ENCODE measurements at places on chromosomes 7 and 10.

DNA sequence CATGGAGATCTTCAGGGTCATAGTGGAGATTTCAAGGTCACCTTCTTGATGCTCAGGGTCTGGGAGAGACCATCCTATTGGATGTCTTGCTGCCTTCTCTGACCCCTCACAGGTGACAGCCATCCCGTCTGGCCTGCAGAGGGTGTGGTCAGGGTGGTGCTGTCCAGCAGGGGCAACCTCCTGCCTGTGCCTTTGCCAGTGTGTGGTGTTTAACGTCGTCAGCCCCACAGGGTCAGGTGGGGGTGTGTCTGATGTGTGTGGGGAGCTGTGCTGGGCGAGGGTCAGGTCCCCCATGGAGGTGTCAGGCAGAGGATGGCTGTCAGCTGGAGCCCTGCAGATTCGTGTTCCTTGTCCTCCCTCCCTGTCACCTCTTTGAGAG is 16.5 kb downstream of the ADCY1 start:
- DNase-seq = no peak

- DNase-seq = peak; percentile 8
Observed at GRCh38 chr7:105309235-105310169, 79.2 kb downstream of the SRPK2 start.

DNA sequence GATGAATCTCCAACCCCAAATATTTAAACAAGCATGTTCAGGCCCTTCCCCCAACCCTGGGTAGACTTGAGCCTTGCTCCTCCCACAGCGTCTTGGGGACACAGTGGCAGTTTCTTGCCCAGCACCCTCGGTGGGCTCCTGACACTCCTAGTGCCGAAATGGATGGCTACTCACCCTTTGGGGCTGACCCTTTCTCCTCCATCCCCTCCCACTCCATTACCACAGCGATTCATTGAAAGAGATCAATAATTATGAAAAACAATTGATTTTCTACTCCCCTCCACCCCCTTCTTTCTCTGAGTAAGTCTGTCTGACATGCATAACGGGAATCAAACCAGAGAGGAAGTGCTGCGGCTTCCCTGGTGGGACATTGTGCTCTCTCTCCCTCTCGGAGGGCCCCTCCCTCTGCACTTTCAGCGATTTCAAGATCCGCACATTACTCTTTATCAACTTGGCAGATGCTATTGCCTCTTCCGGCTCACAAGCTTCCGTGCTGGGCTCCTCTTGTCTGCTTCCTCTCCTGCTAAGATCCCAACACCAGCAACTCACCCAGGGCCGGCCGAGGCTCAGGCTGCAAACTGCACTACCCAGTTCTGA is 79.0 kb upstream of the PLXNA4 start:
- peak; percentile 64 for DNase-seq

- DNase-seq = no peak
Observed at GRCh38 chr10:78313636-78314035, 280.0 kb downstream of the RPS24 start.

DNA sequence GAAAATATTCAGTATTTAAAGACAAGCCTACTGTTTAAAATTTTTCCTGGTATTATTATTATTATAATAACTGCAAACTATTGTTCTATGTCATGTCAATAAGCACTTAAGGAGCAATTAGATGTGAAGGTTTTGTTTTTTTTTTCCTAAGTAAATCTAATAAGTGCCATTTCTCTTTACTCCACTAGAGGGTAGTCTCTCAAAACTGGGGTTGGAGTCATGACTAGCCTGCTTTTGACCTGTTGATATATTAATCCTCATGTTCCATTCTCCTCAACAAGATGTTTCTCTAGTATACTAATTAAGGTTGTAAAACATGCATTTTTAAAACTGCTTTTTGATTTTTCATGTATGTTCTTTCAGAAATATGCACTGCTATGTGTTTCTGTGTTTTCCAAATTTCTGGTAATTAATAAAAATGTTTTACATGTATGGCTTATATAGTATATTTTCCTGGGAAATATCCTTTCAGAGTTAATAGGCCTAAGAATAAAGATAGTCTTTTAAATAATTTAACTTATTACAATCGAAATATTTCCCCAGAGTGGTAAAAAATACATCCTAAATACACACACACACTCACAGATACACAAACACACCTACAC is 1.0 kb upstream of the LRRN3 start:
- no peak for DNase-seq

DNA sequence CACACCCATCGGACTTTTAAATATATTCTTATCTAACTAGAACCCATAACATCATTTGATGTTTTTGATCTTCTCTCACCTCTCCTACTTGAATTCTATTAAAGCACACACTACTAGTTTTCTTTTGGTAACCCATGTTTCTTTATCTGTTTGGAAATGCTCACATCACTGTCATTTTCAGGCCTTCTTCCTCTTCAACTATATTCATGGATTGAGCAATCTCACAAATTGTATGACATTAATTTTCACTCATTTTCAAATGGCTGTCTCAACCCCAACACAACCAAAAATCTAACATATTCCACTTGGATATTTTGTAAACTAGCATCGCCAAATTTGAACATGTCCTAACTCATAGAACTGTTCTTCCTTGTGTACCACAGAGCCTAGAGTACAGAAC is 488.0 kb upstream of the SEMA3A start:
- DNase-seq = no peak

DNA sequence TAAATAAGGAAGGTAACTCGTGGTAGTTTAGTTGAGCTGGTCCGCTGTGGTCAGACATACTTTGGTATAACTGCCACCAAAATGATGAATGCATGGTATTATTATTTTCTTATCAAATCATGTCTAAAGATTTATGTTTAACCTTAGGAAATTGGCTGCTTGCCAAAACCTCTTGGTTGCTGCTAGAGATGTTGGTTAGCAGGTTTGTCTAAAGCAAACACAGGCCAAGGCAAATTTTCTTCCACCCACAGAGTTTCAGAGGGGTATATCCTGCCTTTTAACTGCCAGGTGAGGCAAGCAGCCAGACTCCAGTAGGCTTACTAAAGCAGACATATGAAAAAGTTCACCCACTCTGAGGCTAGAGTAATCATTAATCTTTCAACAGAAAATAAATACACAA is 101.4 kb downstream of the SEMA3E start:
- no peak for DNase-seq

GRCh38 chr10:53904506-53905241 is 896.4 kb downstream of the PCDH15 start:
- DNase-seq = no peak

DNA sequence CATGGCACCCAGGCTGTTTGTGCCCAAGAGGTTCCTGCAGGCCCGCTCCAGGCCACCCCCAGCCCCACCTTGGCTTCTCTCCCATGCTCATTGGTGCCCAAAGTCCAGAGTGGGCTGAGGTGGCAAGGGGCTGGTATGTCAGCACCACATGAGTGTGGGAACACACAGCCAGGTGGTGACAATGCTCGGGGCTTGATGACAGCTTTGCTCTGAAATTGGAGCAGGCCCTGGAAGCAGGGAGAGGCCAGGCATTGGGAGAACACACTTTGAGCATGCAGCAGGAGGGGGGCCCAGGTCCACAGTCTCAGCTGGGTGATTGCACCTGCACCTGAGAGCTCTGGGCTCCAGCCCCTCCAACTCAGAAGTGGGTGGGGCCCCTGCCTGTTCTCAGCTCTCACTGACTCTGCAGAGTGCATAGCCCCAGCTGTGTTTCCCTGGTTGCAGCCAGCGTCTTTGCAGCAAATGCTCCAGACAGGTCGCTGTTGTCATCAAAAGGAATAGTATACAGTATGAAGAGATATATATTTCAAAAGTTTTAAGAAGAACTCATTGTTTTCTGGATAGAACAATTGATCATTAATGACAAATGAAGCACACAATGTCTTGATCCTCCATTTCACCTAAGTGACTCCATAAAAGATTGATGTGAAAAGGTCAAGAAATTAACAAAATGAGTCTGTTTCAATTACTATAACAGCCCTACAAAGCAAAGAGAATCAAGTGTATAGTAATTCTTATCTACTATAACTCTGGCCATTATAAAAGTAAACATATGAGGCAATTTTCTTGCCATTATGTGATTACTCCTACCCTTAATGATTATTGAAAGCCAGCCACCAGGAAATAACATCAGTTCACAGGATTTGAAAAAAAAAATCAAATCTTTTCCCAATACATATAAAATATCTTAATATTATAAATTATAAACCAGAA is 848.1 kb downstream of the PCDH15 start:
- DNase-seq = no peak

- no peak for DNase-seq
Observed at GRCh38 chr10:72736828-72737220, 44.9 kb downstream of the MCU start.

DNA sequence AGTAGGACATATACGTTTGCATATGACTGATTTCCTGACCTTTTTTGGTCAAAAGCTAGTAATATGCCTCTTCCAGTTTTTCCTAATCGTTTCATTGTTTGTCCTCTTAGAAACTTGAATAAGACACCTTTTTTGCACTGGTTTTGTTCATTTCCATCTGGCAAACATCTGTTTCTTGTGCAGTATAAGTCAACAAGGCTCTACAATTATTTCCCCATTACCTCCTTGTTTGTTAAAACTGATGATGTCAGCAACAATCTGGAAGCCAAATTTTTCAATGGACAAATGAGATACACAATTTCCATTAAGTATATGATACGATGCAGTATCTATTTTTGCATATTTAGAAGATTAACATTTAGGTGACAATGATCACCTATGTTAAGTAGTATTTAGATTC is 148.8 kb downstream of the NRBF2 start:
- no peak for DNase-seq

DNA sequence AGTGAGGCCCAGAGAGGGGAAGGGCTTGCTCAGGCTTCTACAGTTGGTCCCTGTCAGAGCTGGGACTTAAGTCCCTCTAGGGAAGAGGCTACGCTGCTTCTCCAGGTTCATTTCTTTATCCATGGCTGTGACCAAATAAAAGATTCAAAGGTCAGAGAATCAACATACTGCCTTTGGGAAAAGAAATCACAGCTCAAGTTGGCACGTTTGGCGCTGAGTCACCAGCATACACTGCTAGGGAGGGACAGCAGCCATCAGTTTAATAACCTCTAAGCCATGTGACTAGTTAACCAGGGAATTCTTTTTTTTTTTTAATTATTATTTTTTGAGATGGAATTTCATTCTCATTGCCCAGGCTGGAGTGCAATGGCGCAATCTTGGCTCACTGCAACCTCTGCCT is 28.4 kb upstream of the CRHR2 start:
- no peak for DNase-seq

GRCh38 chr10:73413108-73413527 is 740 bp downstream of the ANXA7 start:
- DNase-seq = peak; percentile 60

DNA sequence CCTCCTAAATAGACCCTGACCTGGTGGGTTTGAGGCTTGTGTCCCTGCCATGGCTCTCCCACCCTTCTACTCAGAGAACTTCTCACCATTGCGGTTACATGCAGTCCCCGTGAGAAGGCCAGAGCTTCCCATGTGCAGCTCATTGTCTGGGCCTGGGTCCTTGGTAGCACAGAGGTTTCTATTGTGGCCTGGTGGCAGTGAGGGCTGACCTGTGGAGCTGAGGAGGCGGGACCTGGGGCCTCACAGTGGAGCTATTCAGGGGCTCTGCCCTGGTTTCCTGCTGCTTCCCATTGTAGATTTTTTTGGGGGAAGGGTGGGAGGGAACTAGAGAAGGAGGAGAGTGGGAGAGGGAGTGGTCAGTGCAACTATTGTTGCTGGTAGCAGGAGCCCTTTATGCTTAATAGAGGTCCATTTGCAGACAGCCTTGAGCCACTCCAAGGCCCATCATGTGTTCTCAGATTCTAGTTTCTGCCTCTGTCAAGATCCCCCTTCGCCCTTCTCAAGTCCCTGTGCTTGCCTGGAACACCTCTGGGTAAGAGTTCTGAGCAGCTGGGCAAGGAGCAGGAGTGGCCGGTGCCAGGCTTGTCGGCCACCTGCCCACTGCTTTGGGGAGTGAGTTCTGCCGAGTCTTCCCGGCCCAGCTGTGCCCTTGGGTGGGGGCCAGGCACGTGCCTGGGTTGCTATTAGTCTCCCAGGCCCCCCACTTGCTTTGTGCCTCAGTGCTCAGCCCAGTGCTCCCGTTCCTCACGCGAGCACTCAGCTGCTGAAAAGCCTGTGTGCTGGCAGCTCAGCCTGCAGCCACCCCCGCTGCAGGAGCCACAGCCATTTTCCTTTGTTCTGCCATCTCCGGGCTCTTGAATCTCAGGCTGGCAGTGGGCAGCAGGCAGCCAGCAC is 10.7 kb downstream of the TSPAN14 start:
- DNase-seq = no peak

DNA sequence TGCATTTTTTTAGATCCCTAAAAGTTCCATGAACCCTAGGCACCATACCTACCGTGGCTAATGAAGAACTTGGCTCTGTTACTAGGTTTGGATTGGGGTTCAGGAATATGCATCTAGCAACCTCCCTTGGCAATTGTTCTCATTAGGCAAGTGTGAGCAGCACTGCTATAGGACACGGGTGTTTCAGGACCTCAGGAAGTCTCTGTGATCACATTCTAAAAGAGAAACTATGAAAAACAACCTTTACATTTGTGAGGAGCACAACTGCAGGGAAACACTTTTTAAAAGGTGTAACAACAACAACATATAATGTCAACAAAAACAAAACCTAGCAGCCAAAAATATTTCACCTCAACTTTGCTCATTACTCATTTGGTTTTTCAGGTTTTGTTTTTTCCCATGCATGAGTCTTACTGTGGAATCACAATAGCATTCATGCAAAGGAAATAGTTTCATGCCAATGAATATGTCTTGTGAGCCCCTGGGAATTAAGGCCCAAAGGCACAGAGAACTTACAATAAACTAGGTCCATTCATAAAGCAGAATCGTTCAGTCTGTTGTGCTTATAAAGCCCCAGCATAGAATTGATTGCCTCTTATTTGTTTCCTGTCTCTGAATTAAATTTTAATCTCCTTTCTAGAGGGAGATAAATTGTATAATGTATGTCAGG is 255.7 kb upstream of the DGKB start:
- no peak for DNase-seq

GRCh38 chr7:130920122-130920521 is 186.1 kb upstream of the KLF14 start:
- DNase-seq = no peak

- no peak for DNase-seq
Observed at GRCh38 chr7:11466517-11467105, 365.4 kb downstream of the THSD7A start.

GRCh38 chr7:139901901-139902300 is 72.8 kb downstream of the TBXAS1 start:
- no peak for DNase-seq

DNA sequence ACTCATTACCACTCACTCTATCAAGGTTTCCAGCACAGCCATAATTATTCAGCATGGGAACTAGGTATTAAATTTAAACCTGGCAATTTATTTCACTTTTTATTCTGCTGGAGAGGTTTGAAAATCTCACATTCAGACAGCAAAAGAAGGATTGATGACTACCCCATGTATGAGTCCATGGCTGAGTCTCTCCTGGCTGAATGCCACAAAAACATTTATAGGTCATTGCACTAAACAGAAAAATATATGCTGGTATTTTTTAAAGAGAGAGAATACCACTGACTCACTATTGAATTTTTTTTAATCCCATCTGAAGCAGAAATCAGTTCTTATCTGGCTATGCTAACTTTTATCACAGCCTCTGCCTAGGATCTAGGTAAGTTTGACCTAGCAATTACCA is 336.3 kb downstream of the PPP1R3A start:
- no peak for DNase-seq

All from stimulated activated CD4-positive, alpha-beta T cell treated with anti-CD3 and anti-CD28 coated beads, Interleukin-15, amount 100 ng/mL, for 24 hours (primary cell).